ENCODE measurements at places on chromosomes 5 and 9.

GRCh38 chr5:111847052-111847925 is 90.3 kb upstream of the NREP start:
- DNase-seq, result no peak

DNA sequence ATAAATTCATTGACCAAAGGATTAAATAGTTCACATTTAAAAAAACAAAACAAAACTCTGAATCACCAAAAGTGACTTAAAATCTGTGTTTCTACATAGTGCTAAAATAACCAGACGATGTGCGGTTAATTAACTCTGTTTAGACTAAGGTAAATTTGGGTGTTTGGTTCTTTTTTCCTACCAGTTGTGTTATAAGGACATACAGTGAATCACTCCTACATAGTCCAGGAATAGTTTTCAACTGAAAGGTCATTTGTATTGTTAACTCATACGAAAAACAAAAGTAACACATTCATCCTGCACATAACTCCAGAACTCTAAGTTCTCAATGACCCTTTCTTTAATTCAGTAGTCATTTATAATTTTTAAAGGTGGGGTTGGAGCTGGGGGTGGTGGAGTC is 203.7 kb downstream of the GLIS3 start:
- DNase-seq, result no peak

GRCh38 chr5:41218929-41219657 is 5.8 kb upstream of the C6 start:
- no peak for DNase-seq

GRCh38 chr5:58262226-58262625 is 197.7 kb downstream of the PLK2 start:
- DNase-seq, result no peak

GRCh38 chr5:173256800-173257199 is 21.8 kb upstream of the NKX2-5 start:
- DNase-seq, result no peak

DNA sequence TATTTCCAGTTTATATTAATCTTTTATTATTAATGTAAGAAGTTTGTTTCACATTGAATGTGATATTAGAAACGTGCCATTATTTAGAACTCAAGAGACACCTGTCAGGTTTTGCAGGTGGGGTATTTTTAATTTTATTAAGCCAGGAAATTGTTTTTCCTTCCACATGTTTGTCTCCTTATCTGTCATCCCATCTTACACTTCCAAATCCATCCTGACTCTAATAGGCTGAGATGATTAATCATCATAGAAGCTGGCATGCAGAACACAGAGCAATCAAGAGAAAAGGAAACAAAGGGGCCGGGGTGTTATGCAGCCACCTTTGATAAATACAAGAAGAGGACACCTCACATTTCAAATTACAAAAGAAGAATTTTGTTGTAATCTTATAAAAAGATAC is 506.5 kb downstream of the ISL1 start:
- DNase-seq, result no peak

DNA sequence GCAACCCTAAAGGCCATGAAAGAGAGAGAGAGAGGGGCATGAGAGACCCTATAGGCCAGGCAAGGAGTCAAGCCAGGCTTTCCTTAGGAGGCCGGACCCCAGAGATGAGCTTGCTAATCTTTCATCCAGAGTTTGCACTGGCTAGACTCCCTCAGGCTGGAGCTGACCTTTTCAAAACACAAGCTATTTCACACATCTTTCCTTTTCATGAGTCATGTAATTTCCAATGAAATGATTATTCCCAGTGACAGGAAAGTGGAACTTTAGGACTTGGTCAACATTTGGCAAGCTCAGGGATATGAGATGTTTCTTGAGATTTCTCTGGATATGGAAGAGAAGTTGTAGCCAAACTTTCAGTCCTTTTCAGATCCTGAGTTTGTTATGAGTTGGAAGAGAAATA is 117.7 kb downstream of the TARS1 start:
- DNase-seq, result no peak

DNA sequence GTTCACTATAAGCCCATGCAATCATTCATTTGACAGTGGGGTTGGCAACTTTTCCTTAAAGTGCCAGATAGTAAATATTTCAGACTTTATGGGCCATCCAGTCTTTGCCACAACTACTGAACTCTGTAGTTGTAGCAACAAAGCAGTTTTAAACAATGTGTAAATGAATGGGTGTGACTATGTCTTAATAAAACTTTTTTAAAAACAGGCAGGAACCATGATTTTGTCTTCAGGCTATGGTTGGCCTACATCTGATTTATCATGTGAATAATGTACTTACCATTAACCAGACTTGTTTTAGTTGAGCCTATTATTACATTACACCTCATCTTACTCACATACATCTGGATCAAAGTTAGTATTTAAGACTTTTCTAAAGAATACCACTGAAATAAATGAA is 361.6 kb downstream of the GABRG2 start:
- DNase-seq, result no peak

- DNase-seq, result no peak
These were observed 37.3 kb upstream of the CTSV start for GRCh38 chr9:97076238-97076637.

GRCh38 chr9:98884849-98885248 is 58.9 kb upstream of the COL15A1 start:
- DNase-seq, result no peak

DNA sequence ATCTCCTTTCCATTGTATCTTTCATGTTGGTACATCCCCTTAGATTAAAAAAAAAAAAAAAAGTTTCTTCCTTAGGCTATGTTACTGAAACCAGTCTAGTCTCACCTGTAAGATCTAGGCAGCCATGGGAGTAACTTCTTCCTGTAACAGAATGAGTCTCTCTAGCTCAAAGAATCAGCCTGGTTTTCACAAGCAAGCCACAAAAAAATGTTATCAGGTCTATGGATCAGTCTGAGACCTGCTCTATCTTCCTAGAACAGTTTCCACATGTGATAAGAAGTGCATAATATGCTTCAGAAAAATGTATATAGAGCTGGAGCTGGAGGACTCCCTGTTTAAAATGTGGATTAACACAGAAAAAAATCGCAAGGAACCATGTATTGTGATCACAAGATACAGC is 53.8 kb downstream of the ARRDC3 start:
- DNase-seq, result no peak

DNA sequence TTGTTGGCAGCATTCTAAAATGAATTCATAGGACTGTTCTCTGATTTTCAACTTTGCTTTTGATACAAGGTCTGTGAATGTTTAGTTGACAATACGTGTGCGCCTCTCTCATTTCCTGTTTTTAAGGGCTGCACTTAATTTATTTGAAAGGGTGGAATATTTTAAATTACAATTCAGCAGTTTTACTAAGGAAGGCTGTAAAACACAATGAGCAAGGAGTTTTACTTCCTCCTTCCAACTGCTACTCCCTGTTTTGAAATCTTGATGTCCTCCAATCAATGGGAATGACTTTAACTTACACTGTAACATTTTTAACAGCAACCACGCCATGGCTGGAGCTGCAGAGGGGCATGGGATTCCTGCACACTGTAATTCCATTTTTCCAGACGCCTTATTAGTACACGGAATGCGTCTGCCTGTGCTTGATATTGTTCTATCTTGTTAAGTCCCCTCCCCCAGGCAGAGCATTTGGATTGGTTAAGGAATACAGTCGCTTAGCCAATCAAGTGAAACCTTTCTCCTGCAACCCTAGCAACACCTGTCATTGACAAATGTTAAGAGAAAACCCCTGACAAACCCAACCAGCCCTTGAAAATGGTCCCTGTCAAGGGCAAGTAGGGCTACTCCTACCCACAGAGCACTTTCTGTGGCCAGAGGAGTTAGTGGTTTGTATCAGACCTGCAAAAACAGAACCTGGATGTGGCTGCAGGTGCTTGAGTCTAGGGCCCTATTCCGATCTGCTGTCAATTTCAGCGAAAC is 12.5 kb upstream of the ZSWIM6 start:
- no peak for DNase-seq

DNA sequence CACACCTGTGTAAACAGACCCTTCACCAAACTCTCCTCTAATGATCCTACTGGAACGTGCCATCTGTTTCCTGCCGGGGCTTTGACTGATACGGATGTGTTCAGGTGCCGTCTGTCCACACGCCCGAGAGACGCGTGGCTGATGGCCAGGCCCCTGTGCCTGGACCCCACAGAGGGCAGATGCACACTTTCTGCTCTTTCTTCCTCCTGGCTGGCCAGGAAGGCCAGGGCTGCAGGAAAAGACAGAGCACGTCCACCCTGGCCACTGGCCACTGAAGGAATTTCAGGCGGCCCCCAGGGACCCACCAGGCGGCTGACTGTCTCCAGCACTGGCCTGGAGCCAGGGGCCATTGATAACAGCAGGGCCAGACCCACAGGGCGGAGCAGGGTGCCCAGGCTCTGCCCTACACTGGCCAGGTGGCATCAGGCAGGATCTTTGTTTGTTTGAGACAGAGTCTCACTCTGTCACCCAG is 3.6 kb upstream of the ENG start:
- DNase-seq, result no peak

DNA sequence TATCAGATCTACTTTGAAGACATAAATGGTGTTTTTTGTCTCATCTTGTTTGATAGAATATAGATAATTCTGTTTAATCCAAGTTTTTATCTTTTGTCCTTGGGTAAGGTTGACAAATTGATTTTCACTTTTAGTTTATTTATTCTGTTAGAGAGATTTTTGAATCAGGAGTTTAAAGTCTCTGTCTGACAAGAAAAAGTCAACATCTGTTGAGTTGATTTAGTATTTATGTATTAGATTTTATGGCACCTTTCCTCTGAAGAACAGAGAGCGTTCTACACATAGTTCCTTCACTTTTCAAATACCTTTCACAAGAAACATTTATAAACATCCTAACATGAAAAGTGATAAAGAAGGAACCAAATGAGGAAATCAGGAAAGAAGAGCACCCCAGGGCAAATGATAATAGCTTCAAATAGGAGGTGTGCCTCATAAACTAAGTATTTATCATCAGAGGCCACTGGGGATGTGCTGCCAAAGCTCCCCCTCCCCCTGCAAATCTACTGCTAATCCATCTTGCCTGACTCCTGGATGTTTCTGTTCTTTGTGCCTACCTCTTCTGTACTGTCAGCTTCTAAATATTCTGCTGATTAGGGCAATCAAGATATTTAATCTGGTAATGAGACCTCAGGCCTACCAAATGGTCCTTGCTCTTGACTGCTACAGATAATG is 457.7 kb upstream of the CHD1 start:
- DNase-seq, result no peak

DNA sequence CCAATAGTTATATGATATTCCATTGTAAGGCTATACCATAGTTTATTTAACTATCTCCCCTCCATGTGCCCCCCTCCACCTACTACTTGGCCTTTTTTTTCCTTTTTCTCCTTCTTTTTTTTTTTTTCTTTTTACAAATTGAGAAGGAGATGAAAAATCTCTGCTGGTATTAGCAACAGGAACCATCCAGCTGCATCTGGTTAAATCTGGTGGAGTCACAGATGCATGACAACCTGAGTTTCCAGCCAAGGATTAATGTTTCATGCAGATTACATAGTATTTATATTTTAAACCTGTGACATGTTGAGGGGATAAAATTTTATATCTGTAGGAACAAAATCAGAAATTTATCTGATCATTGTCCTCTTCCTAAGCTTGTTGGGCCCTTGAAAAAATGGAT is 128.5 kb upstream of the IQGAP2 start:
- DNase-seq, result no peak

DNA sequence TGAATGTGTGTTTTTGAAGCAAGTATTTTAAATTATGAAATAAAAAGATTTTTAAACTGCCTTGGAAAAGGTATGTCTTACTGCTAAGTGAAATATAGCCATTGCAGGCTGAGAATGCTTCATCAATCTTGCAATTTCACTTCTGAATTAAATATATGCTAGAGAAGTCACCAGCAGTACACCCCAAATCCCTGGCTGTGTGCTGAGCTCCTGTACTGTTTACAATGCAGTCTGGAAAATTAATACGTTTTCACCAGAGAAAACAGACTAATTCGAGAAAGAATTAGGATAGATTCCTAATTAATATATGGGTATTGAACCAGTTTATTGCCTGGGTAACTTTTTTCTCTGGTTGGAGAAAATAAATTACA is 3.2 kb downstream of the PRDM6 start:
- DNase-seq, result no peak

DNA sequence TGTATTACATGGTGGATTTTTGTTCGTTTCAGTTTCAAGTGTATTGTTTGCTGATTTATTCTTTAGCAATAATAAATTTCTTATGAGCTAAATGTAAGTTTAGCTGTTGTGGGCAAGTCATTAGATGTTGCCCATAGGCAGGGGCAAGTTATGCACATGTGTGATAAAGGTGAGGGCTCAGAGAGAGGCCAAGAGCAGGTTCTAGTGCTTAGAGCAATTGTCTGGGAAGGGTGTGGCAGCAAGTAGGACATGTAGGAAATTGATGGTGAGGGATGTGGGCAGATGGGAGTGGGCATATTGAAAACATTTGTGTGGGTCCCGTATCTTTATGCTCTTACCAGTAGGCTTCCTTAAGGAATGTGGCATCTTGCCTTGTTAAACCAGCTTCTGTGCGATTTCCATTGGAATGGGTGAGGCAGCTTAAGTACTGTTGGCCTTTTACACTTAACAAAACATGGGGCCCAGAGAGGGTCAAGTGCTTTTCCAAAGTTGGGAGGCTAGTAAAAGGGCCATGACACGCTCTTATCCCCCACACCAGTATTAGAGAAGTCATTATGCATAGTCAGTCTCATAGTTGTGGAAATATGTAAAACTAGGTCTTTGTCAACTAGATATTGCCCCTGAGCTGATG is 60.6 kb downstream of the KDM4C start:
- DNase-seq, result no peak

GRCh38 chr5:166834246-166834645 is 1457.2 kb upstream of the WWC1 start:
- no peak for DNase-seq

- no peak for DNase-seq
These were observed 116.6 kb upstream of the ANKH start for GRCh38 chr5:14988223-14988622.

GRCh38 chr5:156531199-156531598 is 204.2 kb downstream of the SGCD start:
- no peak for DNase-seq

DNA sequence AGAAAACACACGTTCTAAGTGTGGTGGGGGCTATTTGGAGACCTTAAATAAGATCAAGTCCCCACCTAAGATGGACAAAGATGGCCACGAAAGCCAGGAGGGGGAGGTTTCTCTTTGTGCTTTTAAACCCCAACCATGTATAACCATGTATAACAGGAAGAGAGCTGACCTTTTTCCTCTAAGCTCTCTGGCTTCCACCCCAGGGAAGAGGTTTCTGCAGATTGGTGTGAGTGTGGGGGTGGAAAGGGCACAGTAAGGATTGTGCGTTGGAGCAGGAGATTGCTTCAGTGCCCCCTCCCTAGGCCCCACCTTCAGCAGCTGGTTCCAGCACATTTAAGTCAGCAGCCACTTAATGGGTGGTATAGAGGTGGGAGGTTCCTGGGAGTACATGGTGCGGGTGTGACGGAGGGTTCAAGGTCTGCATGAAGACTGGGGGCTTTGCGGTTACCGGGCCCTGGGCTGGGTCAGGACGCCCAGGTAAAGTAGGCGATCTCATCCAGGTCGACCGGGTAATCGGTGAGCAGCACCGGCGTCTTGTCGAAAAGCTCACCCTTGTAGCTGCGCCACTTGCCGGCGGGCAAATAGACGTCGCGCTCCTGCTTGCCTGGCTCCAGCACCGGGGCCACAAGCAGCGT is 6.2 kb downstream of the MYORG start:
- no peak for DNase-seq

- no peak for DNase-seq
These were observed 42.9 kb downstream of the LURAP1L start for GRCh38 chr9:12817702-12818101.

GRCh38 chr5:132209131-132209530 is 18.5 kb downstream of the P4HA2 start:
- DNase-seq, result no peak
